A549 treated with ZK216348 at 1 μM for 4 hours (cell line): ENCODE measurements at places on chromosomes 12 and 14. TPM values are rescaled to one million over a fixed set of nuclear protein-coding genes. Genes with fewer than 3 reads are reported as not detected.

CEP170B gene
- total RNA-seq = 13.0 to 30.1 TPM (median 25.4 TPM) in 5 replicates

RBM19 gene
- 14.3 to 19.4 TPM (median 18.1 TPM) in 5 replicates for total RNA-seq

POTEG gene
- total RNA-seq = not detected in 5 replicates

RGS6 gene
- total RNA-seq = 0.05 TPM in 1 of 5 replicates, not detected in the others

CD4 gene
- not detected in 5 replicates for total RNA-seq

FOXG1 gene
- total RNA-seq = 0.11 to 0.27 TPM (median 0.12 TPM) in 5 replicates
